ENCODE measurements at places on chromosomes 4 and X. TPM values are rescaled to one million over a fixed set of nuclear protein-coding genes. Genes with fewer than 3 reads are reported as not detected.

- no peak for DNase-seq
Measured at GRCh38 chrX:119236623-119237561, 807 bp downstream of the PGRMC1 start.

DNA sequence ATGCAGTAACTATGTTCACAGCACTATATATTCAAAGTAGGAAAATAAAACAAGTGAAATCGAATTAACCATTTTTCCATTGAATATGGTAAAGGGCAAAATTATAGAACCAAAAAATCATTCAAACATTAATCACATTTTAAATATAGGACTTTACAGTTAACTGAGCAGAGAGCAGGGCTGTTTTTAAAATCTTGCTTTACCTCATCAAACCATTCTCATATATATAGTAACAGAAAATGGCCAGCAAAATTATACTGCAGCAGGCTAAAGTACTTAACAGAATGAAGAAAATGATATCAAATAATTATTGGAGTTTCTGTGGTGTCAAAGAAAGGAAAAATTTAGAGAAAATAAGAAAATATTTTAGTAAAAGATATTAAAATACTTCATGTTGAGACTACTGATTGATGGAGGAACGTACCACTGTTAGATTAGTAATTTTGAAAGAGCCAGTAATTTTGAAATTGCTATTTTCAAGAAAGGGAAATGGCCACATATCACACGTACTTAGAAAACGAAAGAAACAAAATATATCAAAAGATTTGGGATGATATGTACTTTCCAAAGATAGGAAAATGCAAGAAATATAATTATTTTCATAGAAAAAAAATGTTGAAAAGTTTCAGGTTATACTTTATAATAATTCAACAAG lies 813.7 kb downstream of the DMD start:
- DNase-seq = no peak

- no peak for DNase-seq
Measured at GRCh38 chrX:9587642-9588041, 122.8 kb downstream of the TBL1X start.

Gene NUP62CL
- total RNA-seq = 1.6 TPM

Gene PFKFB1
- 0.41 TPM for total RNA-seq
